Activated CD8-positive, alpha-beta memory T cell treated with anti-CD3 and anti-CD28 coated beads for 48 hours (primary cell): ENCODE measurements at places on chromosomes 5 and 9.
A peak's percentile ranks its signal among the peaks of the same experiment; 100 is the strongest.

- no peak for DNase-seq
Observed at GRCh38 chr5:135593141-135593540, 14.3 kb upstream of the CXCL14 start.

GRCh38 chr9:89635816-89636215 lies 31.0 kb downstream of the GADD45G start:
- DNase-seq: no peak

DNA sequence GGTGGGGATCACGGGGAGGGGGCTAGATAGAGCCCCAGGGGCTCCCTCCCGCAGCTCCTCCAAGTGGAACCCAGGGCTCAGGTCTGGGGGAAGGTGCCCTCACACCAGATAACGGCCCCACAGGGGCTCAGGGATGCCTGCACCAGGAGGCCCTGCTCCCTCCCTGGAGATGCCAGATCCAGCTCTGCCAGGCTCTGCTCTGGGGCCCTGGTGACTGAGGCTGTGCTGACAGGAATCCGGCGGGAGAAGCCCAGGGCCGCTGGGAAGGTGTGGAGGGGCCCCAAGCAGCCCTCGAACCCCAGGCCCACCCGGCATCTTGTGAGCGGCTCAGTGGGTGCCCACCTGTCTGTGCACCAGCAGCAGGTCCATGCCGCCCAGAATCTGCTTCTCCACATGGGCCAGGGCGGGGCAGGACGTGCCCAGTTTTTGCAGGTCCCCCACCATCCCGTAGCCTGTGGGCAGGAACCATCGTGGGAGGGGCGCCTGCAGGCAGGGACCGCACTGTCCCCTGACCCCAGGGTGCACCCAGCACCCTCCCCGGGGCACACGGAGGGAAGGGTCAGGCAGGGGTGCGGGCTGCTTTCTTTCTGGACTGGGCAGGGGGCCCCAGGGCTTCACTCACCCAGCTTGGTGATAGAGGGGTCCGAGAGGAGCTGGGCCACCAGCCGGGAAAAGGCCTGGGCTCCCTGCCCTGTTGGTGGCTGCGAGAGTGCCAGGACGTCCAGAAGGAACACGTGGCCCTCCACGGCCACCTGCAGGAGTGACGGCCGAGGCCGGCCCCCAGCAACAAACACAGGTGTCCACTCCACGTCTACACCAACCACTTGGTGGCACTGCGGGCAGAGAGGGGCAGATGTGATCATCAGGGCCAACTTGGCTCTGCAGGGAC lies 48.9 kb upstream of the NRARP start:
- DNase-seq: no peak

DNA sequence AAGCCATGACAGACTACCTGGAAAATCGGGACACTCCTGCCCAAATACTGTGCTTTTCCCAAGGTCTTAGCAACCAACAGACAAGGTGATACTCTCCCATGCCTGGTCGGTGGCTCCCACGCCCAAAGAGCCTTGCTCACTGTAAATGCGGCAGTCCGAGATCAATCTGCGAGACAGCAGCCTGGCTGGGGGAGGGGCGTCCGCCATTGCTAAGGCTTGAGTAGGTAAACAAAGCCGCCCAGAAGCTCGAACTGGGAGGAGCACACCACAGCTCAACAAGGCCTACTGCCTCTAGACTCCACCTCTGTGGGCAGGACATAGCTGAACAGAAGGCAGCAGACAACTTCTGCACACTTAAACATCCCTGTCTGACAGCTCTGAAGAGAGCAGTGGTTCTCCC lies 272.1 kb upstream of the CCNG1 start:
- no peak for DNase-seq

GRCh38 chr5:57232293-57233033 lies 58.6 kb downstream of the GPBP1 start:
- no peak for DNase-seq

DNA sequence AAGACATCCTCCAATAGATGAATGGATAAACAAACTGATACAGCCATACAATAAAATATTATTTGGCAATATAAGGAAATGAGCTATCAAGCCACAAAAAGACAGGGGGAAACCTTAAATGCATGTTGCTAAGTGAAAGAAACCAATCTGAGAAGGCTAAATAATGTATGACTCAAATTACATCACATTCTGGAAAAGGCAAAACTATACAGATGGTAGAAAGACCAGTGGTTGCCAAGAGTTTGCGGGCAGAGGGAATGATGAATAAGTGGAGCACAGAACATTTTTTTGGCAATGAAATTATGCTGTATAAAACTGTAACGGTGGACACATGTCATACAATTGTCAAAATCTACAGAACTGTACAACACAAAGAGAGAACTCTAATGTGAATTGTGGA lies 63.3 kb downstream of the CSF2 start:
- DNase-seq: no peak

DNA sequence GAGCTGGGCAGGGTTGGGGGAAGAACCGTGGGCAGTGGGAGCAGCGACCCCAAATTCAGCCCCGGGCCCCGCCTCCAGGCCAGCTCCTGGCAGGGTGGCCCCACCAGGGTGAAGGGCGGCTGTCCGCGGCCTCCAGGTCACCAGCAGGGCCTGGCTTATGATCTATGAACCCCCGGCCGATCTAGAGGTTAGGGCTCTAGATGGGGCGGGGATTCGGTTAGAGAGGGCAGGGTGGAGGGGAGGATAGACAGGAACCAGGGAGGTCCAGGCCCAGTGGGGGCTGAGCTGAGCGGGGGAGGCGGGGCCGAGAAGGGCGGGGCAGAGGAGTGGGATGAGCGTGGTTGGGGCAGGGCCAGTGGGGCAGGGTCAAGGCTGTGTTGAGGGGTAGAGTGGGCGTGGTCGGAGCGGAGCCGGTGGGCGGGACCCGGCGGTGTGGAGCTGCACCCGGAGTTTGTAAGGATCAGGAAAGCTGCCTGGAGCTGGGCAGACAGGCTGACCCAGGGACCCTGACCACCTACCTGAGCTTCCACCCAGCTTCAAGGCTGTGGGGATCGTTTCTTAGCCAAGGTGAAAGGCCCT lies 29.3 kb upstream of the OBP2B start:
- DNase-seq: no peak

- DNase-seq: peak; percentile 29
Observed at GRCh38 chr9:85522459-85523092, 219.2 kb downstream of the AGTPBP1 start.

GRCh38 chr5:112863549-112863948 lies 2.5 kb downstream of the SRP19 start:
- no peak for DNase-seq

DNA sequence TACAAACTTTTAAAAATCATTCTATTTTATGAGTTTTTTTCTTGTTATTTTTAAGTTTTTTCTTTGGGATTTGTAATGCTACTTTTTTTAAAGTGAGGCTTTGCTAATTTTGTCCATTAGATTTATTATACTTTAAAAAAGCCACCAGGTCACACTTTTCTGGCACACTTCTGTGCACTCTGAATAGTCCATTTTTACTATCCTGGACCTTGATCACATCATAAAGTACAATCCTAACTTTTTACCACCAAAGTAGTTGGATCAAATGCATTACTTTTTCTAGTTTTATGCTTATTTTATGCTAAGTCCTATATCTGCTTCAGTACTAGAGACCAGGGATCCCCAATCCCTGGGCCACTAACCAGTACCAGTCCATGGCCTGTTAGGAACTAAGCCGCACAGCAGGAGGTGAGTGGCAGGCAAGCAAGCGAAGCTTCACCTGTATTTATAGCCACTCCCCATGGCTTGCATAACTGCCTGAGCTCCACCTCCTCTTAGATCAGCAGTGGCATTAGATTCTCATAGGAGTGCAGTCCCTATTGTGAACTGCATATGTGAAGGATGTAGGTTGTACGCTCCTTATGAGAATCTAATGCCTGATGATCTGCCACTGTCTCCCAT lies 16.0 kb downstream of the FRRS1L start:
- DNase-seq: no peak

- DNase-seq: no peak
Observed at GRCh38 chr5:128775558-128775957, 189.7 kb upstream of the SLC27A6 start.

DNA sequence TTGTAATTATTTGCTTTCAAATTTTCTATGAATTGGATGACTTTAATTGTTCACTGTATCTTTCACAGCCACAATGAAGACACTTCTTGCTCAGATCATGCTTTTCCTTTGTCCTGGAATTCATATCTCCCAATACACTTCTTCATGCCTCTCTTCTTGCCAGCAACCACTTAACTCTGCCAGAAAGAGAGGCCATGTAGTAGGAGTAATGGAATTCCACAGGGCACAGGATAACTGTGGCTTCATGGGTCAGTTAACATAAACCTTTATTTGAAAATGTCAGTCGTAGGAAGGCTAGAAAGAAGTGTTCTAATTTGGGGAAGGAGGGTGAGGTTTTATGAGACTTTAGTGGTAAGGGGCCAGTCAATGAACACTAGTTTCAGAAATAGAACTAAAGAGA lies 190.3 kb downstream of the TMEM167A start:
- no peak for DNase-seq

GRCh38 chr5:123089914-123090660 lies 1.0 kb downstream of the PRDM6 start:
- DNase-seq: no peak

DNA sequence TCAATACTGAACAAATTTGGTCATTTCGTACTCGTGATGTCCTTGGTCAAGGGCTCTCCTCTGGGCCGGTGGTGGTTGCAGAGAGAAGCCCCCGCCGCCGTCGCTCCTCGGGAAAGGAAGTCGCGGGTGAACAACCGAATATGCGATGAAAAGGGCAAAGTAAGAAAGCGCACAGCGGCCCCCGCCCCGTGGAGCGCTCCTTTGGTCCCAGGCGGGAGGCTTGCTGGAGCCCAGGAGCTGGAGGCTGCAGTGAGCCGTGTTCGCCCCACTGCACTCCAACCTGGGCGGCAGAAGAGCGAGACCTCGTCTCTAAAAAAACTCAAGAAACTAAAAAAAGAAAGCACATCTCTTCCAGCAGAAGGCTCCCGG lies 108.4 kb upstream of the LARP1 start:
- DNase-seq: no peak

DNA sequence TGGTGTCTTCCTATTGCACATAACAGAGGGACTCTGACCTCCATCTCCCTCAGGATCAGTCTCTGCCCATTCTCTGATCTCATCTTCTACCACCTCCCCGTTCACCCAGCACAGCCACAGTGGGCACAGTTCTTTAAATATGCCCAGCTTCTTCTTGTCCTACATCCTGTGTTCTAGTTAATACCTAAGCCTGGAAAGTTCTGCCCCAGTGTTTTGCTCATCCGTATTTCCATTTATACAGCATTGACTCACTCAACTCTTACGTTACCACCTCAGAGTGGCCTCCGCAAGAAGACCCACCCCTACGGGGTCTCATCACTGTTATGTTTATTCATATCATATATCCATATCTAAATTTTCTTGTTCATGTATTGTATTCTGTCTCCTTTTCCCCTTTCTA lies 315.5 kb downstream of the ADGRV1 start:
- DNase-seq: no peak

DNA sequence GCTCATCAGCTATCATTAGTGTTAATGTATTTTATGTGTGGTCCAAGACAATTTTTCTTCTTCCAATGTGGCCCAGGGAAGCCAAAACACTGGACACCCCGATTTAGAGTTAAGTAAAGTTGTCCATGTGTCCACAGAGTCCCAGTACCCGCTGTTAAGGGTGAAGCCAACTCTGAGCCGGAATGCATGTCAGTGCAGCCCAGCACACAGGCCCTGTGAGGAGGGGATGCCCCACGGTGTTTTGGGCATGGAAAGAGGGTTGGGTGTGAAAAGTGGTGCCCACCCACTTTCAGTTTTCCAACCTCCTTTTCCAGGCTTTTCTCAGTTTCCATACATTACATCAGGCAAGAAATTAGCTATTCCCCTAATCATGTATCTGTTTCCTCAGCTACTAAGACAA lies 24.4 kb downstream of the SHC3 start:
- DNase-seq: no peak

DNA sequence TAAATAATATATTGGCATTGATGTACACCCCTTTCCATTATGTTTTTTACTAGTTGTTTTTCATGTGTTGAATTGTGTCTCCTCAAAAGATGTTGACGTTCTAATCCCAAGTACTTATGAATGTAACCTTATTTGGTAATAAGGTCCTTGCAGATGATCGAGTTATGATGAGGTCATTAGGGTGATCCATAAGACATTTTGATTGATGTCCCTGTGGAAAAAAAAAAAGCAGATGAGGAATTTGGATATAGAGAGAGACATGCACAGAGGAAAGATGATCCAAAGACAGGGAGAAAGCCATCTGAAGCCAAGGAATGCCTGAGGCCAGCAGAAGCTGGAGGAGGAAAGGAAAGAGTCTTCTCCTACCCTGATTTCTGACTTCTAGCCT lies 632.7 kb downstream of the TLR4 start:
- no peak for DNase-seq

- no peak for DNase-seq
Observed at GRCh38 chr9:89444925-89445765, 52.8 kb downstream of the SEMA4D start.

- no peak for DNase-seq
Observed at GRCh38 chr9:91408475-91408874, 15.2 kb downstream of the NFIL3 start.

DNA sequence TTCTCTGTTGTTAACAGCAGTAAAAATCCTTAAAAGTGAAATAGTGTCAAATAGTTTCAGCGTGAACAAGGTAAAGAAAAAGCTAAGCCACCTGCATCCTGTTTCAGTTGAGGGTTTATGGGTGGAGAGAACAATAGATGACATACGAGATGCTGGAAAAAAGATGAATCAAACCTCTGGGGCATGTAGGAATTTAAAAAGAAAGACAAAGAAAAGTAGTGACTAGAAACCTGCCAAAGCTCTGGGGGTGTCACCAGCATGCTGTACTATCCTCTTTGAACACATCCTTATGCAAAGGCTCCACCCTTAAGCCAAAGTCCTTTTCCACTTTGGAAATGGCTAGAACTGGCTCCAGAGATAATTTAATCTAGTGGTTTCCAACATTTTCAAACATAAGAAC lies 22.2 kb downstream of the SCAI start:
- no peak for DNase-seq

GRCh38 chr9:93677641-93678136 lies 101.3 kb downstream of the PHF2 start:
- DNase-seq: no peak

DNA sequence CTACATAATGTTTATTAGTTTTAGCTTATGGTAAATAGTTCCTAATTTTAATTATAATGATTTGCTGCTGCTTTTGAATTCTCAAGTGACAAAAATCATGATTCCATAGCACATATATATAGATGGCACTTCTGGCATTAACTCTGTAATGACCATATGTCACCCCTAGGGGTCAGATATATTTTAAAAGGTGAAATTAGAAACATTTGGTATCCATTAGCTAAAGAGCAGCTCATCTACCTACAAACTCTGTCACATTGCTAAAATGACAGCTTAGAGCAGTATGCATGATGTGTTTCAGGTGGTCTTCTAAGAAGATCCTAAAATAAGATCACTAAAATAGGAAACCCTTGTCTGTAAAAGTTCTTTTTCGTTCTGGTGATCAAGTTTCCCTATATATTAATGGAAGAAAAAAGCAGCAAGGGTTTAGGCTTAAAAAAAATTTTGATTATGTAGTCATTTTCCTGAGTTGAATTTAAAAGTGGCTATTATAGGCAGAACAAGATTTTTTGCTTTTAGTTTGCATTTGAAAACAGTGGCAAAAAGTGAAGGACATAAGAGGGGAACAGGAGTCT lies 157.7 kb upstream of the POU5F2 start:
- DNase-seq: no peak

GRCh38 chr9:109953300-109953699 lies 173.3 kb downstream of the PALM2AKAP2 start:
- DNase-seq: no peak
